ENCODE measurements at places on chromosomes 11 and 22.

DNA sequence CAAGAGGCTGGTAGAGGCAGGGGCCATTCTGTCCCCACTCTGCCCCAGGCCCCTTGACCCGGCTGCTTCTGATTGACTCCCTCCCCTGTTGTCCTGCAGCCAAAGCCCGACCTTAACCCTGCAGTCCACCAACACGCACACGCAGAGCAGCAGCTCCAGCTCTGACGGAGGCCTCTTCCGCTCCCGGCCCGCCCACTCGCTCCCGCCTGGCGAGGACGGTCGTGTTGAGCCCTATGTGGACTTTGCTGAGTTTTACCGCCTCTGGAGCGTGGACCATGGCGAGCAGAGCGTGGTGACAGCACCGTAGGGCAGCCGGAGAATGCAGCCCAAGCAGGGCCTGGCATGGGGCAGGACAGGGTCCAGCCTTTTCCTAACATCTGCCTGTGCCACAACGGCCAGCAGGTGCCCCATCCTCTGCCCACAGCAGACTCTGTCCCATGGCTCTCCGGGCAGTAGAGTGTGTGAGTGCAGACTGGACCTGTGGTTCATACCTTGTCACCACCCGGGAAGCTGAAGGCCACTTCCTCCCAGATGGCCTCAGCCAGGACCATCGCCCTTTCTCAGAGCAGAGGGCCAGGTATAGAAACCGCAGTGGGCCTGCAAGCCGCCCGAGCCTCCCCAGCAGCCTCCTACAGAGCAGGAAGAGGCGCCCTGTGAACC is 26.8 kb upstream of the MGAT3 start:
- DNase-seq, result no peak

DNA sequence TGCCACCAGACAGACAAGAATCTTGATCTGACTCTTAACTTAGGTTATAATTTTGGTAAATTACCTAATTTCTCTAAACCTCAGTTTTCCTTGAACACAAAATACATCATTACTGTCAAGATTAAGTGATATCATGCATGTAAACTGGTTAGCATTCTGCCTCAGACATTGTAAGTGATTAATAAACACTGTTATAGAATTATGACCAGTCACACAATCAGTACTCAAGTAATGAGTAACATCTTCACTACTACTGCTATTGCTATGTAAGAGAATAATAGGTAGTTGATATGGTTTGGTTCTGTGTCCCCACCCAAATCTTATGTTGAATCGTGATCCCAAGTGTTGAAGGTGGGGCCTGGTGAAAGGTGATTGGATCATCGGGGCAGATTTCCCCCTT is 218.9 kb downstream of the SBF2 start:
- no peak for DNase-seq

DNA sequence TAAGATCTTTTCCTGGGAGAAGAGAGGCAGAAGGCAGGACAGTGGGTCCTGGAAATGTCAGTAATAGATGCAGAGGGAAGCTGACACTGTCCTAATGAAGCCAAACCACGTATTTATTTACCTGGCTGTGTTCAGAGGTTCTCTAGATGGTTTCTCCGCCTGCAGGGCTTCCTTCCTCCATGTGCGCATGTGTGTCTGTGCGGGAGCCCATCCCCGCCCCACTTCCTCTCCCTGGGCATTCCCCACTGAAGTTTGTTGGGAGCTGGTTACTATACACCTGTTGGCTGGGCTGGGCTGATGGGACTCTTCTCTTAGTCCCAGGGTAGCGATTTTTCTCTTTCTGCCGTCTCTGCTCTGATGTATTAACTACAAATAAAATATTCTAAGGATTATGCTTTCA is 204.9 kb upstream of the TBCEL start:
- DNase-seq, result no peak

GRCh38 chr11:71340086-71340606 is 87.8 kb upstream of the SHANK2 start:
- no peak for DNase-seq

DNA sequence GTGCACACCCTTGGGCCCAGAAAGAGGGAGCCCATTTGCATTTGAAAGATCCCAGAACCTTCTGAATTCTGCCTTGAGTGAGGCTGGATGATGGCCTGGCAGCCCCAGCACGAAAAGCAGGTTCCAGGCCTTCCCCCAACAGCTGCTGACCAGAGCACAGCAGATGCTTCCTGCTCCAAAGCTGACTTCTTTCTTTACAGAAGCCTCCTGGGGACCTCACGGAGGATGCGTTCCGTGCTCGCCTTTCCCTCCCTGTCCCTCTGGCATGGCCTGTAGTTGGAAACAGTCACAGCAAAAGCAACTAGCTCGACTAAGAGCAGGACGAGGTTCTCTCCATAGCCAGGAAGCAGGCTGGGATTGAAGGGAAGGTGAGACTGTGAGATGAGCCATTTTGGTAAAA is 107.7 kb upstream of the B3GAT1 start:
- no peak for DNase-seq

DNA sequence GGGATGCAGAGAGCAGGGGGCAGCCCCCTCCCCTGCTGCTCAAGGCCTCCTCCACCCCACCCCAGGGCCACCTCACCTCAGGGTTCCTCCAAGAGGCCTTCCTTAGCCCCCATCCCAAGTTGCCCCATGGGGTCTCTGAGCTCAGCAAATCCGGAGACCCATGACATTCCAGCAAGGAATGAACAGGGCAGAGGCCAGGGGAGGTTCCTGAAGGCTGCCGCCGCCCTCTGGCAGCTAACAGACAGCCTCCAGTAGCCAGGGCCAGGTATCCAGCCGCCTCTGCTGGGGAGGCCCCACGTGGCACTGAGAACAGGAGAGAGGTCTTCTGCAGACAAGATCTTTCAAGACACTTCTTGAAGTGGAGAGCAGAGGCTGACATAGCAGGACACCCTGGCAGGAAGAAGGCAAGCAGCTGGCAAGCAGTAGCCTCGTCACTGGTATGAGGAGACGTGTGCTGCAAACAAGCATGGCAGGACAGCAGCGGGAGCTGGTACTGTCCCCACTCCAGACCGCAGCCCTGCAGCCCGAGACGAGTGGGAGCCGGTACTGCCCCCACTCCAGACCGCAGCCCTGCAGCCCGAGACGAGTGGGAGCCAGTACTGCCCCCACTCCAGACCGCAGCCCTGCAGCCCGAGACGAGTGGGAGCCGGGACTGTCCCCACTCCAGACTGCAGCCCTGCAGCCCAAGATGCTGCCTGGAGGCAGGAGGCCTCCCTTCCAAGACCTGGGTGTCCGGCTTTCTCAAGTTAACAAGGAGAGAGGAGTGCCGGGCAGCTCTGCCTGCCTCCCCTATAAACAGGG is 190.6 kb downstream of the IGLL1 start:
- DNase-seq, result no peak

DNA sequence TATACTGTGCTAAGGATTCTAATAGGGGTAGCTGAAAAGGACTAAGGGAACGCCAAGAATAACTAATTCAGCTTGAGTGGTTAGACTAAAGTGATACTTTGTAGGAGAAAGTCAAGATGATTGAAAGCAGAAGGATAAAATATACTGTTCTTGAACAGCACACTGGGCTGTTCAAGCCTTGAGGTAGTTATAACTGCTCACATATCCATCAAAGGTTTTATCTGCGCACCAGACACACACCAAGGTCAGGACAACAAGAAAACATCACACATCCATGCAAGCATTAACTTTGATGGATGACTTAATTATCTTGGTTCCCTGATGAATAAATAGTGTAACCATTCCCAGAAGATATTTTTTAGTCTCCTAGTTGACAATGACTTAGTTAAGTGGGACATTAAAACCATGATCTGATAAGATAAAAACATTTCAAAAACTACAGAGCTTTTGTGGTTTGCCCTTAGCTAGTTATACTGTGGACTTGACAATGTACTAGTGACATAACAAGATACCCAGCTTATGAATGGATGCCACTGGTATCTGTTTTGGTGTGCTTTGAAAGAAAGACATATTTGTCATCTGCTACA is 728.9 kb downstream of the JRKL start:
- no peak for DNase-seq

DNA sequence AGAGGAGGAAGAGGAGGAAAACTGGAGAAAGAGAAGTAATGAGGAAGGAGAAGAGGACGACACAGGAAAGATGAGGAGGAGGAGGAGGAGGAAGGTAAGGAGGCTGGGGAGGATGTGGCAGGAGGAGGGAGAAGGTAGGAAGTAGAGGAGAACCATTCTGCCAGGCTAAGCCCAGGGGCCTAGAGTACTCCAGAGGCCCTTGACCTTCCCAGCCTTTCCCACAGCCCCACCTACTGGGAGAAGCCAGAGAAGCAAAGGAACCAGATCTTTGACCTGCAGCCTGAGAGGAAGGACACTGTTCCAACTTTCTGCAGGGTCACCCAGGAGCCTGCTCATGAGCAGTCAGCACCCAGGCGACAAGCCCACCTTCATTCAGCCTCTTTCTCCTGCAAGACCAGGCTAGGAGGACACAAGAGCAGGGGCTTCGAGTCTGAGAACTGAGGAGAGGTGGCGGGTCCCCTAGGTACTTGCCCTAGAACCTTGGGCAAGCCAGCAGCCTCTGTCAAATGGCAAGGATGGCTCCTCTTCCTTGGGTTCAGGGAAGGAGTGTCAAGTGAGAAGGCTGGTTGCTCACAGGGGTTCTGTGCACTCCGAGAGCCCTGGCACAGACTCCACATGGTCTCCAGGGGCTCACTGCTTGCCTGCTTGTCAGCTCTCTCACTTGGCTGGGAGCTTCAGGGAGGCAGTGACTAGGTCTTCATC is 27.9 kb upstream of the OAF start:
- DNase-seq, result no peak

DNA sequence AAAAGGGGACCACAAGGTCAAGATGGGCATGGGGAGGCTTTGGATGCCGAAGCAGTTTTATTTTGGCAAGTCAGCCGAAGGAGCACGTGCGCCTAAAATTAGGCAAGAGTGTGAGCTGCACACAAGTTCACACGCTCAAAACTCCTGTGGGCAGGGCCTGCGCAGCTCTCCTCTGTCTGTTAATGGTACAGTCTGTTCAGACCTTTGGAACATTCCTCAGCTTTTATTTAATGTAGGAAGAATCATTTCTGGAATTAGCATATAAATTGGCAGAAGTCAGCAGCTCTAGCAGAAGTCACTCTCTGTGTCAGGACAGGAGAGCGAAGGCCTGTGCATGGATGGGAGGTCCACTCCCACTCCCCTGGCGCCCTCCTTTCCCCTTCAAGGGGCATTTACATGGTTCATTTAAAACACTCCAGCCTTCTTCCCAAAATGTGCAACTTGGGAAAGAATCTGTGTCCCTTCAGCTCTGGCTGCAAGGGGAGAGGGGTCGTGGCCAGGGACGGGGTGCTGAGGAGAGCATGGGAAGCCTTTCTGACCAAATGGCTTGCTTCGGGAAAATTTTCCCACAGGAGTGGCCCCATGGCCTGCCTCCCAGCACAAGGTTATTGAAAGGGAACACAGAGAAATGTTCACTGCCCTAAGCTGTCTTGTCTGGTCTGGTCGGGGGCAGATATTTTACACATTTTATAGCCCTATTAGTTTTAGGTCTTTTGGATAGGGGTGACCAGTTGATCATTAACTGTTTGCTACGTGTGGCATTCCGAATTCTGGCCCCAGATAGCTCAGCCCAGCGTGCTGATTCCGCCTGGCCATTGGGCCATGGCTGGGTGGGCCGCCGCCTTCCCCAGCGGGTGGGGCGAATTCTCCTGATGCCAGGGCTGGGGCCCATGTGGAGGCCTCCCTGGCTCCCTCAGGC is 43.9 kb upstream of the SMIM38 start:
- no peak for DNase-seq

DNA sequence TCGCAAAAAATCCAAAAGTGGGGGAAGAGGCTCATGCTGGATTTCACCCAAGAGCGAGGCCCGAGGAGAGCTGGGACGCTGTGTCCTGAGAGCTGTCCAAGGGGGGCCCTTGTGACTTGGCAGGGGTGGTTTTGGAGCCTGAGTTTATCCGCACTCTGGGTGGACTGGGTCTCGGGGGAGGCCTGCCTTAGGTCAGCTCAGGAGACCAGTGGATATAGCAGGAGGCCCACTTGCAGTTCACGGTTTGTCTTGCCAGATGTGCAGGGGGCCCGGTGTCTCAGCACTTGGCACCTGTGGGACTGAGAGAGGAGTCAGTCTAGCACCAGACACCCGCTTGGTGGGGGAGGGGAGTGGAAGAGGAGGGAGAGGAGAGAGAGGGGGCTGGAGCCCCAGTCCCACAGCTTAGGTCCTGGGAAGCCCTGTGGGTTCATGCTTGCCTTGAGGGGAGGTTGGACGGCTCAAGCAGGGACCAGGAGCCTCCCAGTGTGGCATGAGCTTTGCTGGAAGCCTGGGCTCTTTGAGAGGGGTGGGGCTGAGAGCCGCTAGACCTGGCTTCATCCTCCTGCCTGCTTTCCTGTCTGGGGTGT is 33.4 kb downstream of the PARVB start:
- DNase-seq, result no peak

Data from Panc1 (cell line).